ENCODE measurements at places on chromosomes 4 and X.

DNA sequence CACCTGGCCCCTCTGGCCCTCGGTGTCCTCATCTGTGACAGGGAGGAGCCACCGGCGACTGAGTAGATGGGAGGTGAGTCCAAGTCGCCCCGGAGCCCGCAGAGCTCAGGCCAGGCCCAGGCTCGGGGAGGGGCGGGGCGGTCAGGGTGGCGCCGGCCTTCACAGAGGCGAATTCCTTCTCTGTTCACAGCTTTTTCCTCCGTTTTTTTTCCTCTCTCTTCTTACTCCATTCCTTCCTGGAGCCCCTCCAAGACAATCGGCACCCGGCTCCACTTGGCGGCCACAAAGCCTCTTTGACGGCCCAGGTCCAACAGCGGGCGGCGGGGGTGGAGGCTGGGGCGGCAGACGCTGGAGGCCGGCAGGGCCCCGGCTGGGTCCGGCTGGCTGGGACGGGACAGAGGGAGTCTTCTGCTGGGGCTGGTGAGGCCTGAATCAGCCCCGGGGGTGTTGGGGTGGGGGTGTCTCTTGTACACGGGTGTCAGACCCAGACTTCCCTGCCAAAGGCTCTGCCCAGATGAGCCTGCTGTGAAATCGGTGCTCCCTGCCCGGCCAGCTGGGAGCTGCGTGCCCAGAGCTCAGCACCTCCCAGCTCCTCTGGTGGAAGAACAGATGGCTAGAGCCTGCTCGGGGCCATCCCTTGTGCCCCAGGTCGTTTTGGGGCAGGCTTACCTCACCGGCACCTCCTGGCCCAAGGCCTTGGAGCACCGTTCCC is 22.6 kb downstream of the FGFRL1 start:
- DNase-seq = peak; percentile 52

- no peak for DNase-seq
These were observed 13.7 kb upstream of the AREG start for GRCh38 chr4:74431113-74431826.

GRCh38 chr4:7031558-7032449 is 11.4 kb upstream of the TADA2B start:
- no peak for DNase-seq

DNA sequence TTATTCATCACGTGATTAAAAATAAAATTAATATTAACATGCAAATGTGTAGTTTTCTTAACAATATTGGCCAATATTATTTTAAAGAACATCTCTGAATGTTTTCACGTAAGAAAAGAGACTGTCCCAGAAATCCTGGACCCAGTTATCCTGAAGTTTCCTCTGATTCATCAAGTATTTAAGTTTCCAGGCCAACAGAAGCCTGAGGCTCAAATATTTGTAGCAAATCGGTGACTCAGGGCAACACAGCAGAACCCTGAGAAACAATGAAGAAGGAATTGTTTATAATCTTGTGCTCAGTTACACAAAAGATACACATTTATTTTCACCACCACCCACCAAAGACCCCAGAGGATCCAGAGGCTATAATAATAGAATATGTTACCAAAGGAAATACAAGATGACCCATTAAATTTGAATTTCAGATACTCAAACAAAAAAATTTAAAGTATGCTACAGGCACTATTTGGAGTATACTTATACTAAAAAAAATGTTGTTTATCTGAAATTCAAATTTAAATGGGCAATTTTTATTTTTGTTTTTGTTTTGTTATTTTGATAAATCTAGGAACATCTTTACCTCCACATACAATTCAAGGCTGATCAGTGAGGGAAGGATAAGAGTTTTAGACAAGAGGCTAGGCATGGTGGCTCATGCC is 33.9 kb upstream of the SLC7A11 start:
- peak; percentile 29 for DNase-seq

DNA sequence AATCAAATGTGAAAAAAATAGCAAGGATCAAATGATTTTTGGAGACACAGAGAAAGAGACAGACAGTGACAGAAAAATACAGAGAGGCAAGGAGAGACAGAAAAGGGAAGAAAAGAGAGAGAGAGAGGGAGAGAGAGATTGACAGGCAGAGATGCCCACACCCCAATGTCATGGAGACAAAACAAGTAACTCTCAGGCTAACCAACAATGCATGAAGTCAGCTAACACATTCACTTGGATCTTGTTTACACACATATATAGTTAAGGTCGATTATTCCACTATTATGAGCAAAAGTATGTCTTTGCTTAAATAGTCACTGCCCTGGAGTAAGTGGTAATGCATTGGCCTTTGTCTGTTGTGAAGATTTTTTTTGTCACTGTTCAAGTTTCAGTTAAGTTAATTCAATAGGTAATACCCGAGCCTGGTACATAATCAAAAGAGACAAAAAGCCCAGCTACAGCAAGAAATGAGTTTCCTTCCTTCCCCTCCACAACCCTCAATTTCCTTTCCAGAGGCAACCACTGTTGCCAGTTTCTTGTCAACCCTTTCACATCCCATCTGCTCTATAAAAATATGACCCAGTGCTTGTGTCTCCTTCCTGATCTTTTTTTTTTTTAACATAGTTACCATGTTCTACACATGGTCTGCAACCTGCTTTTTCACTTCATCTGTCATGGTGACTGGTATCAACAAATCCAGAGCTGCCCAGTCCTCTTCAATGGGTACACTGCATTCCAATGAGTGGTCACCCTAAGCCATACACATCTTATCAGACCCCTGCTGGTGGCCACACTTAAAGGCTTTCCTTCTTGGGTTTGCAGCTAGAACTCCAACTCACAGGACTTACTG is 52.1 kb downstream of the PROM1 start:
- DNase-seq = no peak

DNA sequence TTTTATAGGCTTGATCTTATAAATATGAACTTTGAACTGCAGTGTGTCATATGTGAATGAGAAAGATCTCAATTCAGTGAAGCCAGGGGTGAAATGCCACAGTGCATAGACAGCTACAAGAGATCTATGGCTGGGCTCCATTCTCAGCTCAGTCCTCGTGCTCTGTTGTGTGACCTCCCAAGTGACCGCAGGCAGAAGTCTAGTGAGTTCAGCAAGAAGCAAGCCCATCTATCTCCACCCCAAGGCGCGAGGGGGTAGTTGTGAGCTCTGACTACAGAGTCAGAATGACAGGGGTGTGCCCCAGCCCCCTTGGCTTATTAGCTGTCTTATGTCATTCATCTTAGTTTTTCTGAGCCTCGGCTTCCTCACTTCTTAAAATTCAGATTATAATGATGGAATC is 378.3 kb downstream of the FBXW7 start:
- DNase-seq = no peak

DNA sequence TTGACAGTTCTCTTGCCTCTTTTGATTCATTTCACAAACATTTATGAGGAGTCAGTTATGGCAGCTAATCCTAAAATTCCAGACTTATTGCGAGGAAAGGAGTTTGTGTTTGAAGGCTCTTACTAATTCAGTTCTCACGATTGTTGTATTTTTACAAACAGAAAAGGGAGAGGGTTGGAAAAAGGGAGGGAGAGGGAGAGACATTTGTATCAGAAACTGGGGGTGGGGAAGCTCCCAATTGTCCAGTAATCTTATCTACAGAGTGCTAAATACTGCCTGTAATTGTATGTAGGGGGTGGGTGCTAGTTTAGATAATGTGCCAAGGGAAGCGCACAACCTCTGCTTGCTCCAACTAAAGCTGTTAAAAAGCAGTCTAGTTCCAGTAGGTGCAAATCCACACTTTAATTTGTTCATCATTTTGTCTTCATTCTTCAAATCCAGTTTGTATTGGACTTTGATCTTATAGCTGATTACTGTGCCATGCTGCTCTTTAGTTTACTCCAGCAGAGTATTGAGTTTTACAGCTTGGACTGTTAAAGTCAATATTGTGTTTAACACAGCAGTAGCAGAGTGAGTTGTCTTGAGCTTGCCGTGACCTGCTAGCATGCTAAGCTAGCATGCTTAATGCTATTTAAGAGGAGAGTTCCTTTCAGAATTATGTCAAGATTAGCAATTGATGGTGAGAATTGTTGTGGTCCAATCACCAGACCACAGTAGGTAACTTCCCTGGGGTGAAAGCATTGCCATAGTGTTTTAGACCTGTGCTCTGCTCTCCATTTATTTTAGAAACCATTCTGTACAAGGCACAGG is 13.9 kb downstream of the FNIP2 start:
- no peak for DNase-seq

DNA sequence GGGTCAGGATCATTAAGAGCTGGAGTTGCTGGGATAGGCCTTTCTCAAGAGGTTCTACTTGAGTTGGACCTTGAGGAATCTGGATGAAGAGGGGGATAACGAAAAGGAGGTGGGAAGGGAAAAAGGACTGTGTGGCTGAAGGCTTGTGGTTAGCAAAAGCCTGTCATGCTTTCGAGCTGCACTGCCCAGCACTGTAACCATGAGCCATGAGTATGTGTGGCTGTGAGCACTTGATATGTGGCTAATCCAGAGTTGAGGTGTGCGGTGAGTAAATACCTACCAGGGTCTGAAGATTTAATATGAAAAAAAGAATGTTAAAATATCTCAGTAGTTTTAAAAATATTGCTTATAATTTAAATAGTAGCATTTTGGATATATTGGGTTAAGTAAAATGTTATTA is 11.4 kb downstream of the TMEM165 start:
- DNase-seq = no peak

DNA sequence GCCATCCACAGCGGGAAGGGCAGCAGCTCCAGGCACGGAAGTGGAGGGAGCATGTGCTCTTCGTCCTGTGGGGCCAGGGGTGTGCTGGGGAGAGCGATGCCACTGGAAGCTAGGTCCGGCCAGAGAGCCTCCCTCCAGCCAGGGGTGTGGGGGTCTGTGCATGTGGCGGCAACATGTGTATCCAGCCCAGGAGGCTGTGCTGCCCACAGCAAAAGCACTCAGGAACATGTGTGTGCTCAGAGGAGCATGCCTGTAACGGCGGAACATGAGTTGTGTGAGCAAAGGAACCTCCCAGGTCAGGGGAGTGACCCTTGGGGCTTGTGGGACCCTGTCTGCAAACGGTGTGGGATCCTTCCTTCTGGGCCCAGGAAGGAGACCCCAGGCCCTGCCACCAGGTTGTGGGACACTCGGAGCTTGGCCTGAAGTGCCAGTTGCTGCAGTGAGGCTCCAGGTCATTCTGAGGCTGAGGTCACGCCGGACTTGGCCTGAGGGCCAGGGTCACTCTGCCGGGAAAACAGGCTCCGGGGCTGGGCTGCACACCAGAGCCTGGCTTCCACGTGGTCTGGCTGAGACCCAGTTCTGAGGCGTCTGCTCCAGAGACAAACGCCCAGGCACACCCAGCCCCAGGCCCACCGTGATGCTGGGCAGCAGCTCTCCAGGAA is 37.2 kb downstream of the CPLX1 start:
- DNase-seq = no peak

GRCh38 chrX:42996861-42997260 is 218.9 kb upstream of the PPP1R2C start:
- DNase-seq = no peak

GRCh38 chr4:53011259-53011905 is 149.3 kb downstream of the RASL11B start:
- DNase-seq = no peak

Data from A172 (cell line).